Left lung (tissue), 14 donors: ENCODE measurements at places on chromosomes 3 and 15.

DNA sequence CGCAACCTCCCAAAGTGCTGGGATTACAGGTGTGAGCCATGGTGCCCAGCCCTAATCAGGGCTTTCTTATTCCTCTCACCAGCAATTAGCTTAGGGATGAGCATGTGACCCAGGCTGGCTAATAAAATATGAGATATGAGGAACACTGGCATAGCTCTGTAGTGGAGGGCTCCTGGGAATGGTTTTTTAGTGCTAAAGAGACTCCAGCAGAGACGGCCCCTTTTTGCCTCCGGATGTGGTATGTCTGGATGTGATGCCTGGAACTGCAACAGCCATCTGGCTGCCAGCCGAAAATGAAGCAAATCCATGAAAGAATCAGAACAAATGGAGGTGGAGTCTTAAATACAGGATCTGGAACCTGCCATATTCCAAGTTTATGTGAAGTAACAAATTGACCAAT lies 69.1 kb upstream of the MAGI1 start:
- DNase-seq = no peak

DNA sequence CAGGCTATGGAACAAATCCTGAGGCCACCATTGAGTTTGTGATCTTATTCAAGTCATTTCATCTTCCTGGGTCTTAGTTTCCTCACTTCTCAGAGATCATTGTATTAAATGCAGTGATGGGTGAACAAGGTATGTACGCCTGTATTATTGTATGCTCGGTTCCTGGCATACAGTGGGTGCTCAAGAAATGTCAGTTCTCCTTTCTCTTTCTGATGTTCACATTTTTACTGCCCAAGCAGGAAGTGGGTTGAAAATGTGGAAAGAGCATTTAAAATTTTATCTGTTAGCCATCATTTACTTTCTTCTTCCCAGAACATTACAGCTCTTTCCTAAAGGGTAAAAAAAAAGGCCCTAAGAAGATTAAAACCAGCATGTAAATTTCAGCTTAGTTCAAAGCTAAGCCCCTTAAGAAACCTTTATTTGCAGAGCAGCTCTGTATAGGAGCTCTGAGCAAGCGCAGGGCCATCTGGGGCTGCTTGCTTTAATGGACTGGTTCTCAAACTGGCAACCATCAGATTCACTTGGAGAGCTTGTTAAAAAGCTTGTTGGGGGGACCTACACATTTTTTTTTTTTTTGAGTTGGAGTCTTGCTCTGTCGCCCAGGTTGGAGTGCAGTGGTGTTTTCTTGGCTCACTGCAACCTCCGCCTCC lies 179.4 kb downstream of the CHST2 start:
- DNase-seq = no peak

GRCh38 chr3:175316799-175317198 lies 457.7 kb downstream of the NAALADL2 start:
- no peak for DNase-seq

DNA sequence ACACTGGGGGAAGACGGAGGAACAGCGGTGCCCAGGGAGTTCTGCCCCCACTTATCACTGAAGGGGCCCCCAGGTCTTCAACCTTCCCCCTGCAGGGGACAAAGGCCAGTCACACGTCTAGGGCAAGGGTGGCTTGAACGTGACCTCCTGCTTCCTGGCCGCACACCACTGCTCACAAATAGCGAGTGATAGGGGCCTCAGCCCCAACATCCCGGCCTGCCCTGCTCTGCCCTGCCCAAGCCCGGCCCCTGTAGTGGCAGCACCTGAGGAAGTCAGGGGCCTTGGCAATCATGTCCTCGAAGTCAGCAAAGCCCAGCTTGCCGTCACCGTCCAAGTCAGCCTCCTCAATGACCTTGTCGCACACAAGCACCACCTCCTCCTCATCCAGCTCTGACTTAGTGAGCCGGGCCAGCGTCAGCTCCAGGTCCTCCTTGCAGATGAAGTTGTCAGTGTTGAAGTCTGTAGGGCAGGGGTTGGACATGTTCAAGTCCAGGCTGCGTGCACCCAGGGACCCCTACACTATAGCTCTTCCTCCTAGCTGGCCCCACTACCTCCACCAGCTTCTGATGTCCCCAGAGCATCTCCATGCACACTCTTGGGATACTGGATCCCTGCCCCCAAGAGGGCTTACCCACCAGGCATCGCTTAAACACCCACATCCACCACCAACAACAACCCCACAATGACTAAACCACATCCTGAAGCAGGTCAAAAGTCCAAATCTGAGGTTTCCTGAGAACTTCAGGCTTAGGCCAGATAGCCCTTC lies 13.3 kb downstream of the SH2D7 start:
- no peak for DNase-seq
